Right ventricle myocardium inferior (tissue), 1 donor: ENCODE measurements at places on chromosomes 5 and 9. TPM values are rescaled to one million over a fixed set of nuclear protein-coding genes. Genes with fewer than 3 reads are reported as not detected.

DNA sequence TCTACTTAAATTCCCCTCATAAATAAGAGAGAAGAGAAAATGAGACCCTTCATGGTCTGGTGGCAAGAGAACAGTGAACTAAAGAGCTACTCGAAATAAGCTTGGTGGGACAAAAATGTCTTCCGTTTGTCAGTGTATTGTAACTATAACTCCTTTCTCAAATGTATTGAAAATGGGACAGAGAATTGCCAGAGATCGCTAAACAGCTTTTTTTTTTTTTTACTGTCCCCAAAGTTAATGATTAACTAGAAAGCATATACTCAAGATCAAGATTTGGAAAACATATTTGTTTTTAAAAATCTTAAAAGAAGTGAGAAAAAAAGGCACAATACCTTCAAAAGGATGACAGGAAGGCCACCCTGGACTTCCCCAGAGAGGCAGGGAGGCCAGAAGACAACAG lies 206.4 kb upstream of the CTNND2 start:
- no peak for DNase-seq

DNA sequence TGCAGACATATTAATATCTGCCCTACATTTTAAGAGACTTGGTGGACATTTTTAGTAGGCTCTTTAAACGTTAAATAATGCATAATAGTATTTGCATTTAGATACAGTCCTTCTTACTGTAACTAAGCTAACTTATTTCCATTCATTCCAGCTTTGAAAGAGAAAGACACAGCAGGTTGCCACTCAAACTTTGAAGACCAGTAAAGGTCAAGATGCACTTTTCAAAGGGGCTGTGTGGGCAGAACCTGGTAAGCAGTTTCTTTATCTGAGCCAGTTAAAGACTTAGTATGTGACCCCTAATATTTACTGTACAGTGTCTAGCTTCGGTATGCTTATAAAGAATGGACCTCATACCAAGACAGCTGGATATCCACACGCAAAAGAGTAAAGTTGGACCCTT lies 20.8 kb downstream of the PLGRKT start:
- DNase-seq: no peak

DNA sequence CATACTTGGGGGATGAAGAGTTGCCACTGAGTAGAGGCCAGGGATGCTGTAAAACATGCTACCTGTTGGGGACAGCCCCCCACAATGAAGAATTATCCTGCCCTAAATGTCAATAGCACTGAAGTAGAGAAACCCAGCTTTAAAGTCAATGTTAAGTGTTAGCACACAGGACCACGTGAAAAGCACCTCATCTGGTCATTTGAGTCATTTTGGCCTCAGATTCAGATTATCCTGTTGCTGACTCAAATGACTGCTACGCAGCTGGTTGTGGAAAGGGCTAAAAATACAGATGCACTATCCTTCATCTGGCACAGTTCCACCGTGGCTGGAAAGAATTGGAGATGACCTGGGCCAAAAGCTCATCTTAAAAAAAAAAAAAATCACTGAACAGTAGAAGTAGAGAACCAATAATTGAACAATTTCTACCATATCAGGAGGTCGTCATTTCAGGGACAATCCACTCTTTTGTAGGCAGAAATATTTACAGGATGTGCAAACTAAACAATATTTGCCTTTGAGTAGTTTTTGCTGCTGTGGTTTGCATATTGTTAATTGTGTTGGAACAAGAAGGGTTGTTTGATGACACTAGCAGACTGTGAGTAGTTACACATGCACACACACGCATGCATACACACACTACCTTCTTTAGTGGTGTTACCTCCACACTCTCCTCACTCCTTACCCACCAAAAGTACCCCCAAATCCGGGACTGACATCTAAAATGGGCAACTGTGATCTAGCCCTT lies 195.3 kb upstream of the KLF9 start:
- no peak for DNase-seq

DNA sequence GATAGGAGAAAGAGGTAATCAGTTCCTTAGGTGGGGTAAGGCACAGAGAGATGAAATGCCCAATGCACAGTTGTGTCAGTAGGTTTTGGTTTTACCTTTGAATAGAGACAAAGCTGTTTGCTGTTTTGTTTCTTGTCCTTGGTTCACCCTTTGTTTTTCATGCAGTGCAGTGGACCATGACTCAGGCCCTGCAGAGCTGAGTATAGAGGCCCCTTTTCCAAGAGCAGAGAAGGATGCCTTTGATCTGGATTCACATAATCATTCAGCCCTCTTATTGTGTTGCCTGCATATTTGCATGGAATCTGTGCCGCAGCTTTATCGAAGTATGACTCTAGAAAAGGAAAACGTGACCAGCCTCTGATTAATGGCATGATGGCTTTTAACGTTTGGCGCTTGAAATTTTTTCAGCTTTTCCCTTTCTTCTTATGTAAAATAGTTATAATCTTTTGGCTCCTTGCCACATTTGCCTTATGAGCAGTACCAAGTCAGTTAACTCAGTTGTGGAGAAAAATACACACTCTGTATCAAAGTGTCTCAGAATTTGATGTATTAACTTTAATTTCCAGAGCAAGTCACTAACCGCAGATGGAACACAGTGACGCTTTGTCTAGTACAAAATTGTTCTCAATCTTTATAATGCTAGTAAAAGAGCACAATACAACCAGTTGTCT lies 197.6 kb downstream of the KDM4C start:
- no peak for DNase-seq

- peak; percentile 81 for DNase-seq
These were observed 586 bp upstream of the MTAP start for GRCh38 chr9:21801683-21802417.

GRCh38 chr9:105361873-105362272 lies 86.0 kb upstream of the FSD1L start:
- DNase-seq: no peak

DNA sequence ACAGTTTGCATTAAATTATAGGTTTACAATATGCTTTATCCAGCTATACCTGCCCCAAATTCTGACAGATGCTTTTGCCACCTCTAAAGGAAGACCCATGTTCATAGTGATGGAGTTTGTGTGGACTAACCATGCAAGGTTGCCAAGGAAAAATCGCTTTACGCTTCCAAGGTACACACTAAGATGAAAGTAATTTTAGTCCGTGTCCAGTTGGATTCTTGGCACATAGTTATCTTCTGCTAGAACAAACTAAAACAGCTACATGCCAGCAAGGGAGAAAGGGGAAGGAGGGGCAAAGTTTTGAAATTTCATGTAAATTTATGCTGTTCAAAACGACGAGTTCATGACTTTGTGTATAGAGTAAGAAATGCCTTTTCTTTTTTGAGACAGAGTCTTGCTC lies 41.0 kb downstream of the FXN start:
- DNase-seq: no peak

Gene CDX1
- not detected for total RNA-seq

Gene CDC20B
- not detected for total RNA-seq

Gene SUB1
- 187 TPM for total RNA-seq

DNA sequence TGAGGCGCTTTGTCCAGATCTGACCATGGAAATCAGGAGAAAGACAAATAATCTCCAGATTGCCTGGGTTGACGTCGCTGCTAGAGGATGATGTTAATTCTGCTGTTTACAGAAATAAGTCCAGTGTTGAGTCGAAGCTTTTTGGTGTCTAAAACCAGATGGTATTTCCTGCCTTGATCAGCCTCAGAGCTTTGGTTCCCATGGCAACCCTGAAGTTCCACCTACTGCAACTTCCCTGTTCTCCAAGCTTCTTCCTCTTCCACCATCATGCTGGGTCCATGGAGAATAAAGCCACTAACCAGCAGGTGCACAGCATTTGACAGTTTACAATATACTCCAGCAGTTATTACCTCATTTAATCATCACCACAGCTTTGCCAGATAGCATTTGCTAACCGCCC lies 18.0 kb upstream of the GABBR2 start:
- no peak for DNase-seq

DNA sequence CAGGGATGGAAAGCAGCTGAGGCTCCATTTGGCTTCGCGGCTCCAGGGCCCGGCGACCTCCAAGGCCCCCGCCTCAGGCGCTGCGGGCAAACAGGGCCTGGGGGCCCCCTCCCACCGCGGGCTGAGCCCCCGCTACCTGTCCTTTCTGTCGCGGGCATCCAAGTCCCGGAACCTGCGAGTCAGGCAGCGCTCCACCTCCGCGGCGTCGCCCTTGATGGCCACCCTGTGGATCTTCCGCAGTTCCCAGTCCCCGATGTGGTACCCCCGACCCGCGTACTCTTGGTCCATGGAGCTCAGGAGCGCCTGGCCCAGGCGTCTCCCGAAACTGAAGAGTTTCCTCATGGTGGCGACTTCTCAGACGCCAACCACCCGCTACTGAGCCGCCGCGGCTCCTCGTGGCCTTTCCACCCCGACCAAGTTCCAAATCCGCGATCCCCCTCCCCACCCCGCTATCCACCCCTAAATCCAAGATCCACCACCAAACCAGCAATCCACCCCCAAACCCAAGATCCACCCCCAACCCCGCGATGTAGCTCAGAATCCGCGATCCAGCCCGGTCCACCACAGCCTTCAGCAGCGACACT lies 86.5 kb upstream of the CCDC180 start:
- no peak for DNase-seq

DNA sequence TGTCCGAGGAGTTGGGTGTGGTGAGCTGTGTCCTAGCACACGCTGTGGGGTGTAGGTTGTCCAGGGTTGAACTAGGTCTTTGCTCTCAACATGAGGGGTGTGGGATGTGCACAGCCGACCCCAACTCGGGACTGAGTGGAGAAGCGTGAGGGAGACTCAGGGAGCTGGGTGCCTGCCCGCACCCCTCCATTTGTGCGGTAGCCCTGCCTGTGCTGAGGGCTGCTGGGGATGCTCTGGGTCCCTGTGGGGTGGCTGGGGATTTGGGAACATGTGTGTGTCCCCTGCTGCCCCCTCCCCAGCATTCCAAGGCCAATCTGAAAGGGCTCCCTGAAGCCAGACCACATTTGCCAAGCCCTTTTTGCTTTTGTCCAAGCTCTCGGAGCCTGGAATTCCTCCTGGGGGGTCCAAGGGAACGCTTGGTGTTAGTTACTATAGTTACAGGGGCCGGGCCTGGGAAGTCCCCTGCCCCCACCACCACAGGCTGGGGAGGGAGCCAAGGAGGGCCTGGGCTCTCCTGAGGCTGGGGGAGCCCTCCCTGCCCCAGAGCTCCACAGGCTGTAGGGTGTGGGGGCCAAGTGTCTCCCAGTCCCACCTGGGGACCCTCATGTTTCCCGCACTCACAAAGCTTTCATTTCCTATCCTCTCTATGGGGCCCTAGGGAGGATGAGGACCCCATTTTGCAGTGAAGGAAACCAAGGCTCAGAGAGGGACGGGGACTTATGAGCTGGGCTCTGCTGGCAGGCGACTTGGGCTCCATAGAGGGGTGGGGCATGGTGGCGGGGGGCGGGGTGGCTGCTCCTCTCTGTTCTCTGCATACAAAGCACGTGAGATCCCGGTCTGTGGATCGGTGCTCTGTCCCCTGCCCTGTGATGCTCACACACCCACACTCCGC lies 1.1 kb downstream of the CRB2 start:
- DNase-seq: no peak
